Left colon (tissue), 2 donors: ENCODE measurements at places on chromosomes 2 and 18.

- no peak for DNase-seq
Measured at GRCh38 chr2:240591226-240591625, 4.7 kb downstream of the CAPN10 start.

DNA sequence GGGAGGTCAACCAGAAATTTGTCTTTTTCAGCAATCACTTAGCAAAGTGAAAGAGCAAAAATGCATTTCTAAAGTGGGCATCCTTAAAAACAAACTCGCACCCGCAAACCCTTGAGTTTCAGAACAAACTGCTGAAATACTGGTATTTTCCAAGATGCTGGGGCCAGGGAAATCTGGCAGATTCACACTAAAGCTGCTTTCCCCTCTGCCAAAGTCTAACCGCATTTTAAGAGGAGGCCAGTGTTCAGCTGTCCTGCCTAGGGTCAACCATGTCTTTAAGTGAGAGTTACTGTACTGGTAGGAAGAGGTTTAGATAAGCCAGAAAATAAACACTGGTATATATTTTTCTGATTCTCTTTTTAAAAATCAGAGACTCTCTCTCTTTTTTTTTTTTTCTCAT lies 55.9 kb downstream of the ACVR1 start:
- DNase-seq, result no peak

DNA sequence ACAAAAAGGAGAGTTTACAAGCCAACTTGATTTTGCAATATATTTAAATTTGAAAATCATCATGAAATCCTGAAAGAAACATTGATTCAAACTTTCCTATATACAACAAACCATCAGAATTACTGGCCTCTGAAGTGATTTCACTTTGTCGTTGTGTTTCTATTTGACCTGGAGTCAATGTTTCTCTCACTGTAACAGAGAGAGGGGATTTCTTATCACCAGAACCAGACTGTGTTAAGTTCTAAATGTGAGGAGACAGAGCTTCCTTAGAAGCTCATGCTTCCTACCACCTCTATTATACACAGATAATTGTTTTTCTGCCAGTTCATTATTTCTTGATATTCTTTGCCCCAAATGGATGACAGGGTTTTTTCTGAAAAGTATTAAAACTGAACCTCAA lies 245.0 kb upstream of the RND3 start:
- no peak for DNase-seq

DNA sequence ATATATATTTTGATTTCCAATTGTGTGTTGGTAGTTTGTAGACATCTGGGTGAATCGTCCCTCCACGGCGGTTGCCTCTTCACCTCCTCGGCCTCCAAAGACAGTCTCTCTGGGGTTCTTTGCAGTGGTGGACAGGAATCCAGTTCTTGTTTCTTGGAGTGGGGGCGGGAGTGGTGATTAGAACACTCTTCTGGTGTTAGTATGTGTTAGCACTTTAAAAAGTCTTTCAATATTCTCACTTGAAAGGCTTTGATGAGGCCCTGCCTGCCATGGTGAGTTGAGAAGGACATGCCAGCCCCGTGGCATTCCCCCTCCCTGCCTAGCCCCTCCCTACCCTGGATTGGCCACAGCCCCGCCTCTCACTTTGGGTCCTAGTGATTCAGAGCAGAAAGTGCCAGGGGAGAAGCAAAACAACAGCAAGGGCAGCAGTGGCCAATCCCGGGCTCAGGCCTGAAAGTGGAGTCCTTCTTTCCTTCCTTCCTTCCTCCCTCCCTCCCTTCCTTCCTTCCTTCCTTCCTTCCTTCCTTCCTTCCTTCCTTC lies 316.8 kb upstream of the HS6ST1 start:
- DNase-seq, result no peak

GRCh38 chr18:73535189-73535588 lies 612.4 kb downstream of the FBXO15 start:
- no peak for DNase-seq

DNA sequence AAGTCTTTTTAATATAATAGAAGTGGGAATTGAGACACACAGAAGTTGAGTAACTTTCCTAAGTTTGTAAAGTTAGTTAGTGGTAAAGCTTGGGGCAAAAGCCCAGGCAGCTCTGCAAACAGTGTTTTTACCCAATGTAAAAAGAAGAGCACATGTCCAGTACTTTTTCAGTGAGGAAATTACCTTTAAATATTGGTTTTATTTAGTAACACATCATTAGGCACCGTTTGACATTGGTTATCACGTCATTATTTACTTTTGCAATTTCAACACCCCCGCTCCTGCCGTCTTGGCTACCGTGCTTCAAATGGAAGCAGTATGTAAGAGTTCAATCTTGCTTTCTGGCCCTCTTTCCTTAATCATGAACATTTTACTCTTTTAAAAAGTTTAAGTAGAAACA lies 807.9 kb downstream of the EPHA4 start:
- DNase-seq, result no peak

DNA sequence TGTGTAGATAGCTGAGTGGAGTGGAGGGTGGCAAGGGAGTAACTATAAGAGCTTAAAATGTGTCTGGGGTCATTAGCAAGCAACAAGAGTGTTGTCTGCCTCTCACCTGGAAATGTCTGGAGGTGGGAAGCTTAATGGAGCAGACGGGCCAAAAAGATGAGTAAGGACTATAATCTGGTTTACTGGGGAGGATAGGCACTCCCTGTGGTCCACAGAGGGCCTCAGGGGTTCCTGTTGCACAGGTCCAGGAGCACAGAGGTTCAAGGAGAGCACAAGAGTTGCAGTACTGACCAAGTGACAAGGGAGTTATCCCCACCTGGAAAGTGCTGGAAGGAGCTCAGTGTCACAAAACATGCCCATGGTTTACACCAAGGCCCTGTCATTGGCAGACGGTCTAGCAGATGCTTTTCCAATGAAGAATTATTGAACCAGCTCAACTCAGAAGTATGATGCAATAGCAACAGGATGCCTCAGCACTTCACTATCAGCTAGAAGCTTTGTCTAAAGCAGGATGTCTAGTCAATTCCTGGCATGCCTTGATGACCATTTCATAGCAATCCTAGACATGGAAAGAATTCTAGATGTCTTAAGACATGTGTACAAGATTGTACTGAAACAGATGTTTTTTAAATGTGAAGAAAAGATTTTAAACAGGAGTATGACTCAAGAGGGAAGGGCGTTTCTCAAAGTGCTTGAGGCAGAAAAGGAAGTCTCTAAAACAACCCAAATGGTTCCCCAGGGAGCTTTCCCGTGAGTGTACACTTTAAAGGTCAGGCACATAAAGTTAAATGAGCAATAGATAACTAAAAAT lies 62.9 kb upstream of the SERPINE2 start:
- DNase-seq, result no peak
